ENCODE measurements at places on chromosomes 5 and 9. TPM values are rescaled to one million over a fixed set of nuclear protein-coding genes. Genes with fewer than 3 reads are reported as not detected.

GRCh38 chr5:118042076-118042475 is 946.3 kb downstream of the DTWD2 start:
- H3K4me3 ChIP-seq: no peak overlapping the region
- DNase-seq: no peak
- no peaks in the 10 kb centered on the region for H3K36me3 ChIP-seq
- peaks cover 6% of the 10 kb centered on the region for H3K4me1 ChIP-seq
- no peaks in the 10 kb centered on the region for H3K27me3 ChIP-seq

The SLC6A3 gene
- total RNA-seq: 0.85 TPM

- peaks cover 6% of the 10 kb centered on the region for H3K4me1 ChIP-seq
- no peaks in the 10 kb centered on the region for H3K27me3 ChIP-seq
- peak; percentile 28 for DNase-seq
- no peak overlapping the region for H3K27ac ChIP-seq
These were observed 14.5 kb upstream of the TAL2 start for GRCh38 chr9:105647595-105648349.

DNA sequence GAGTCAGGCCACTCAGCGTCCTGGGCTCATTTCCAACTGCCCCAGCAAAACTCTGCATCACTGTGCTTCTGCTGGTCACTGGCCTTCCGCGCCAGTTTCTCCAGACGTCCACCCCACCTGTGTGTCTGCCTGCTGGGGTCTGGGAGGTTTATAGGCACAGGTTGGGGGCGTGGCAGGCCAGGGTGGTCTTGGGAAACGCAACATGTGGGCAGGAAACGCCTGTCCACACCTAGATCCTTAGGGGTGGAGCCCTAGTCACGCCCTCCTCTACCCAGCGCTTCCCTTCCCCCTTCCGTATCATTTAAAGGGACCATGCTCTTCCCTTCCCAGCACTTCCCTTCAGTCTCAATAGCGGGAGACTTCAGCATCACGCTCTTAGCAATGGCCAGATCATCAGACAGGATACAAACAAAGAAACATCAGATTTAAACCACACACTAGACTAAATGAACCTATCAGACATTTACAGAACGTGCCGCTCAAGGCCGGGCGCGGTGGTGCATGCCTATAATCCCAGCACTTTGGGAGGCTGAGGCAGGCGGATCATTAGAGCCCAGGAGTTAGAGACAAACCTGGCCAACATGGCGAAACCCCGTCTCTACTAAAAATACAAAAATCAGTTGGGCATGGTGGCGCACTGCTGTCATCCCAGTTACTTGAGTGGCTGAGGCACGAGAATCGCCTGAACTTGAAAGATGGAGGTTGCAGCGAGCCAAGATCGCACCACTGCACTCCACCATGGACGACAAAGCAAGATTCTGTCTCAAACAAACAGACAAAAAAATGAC is 11.8 kb upstream of the BTNL9 start:
- H3K4me3 ChIP-seq: peak overlapping the region; percentile 58
- peaks cover 9% of the 10 kb centered on the region for H3K27me3 ChIP-seq
- DNase-seq: peak; percentile 93

- H3K4me3 ChIP-seq: no peak overlapping the region
- no peaks in the 10 kb centered on the region for H3K27me3 ChIP-seq
- H3K27ac ChIP-seq: no peak overlapping the region
- peaks cover 14% of the 10 kb centered on the region for H3K4me1 ChIP-seq
- peak; percentile 61 for DNase-seq
These were observed 73.9 kb downstream of the RORB start for GRCh38 chr9:74570879-74571512.

Measured in GM23338 (cell line).